ENCODE measurements at places on chromosomes 4 and X.

GRCh38 chr4:772118-772517 lies 53.8 kb downstream of the CPLX1 start:
- no peak for DNase-seq

- no peak for DNase-seq
These were observed 101.2 kb upstream of the CBLL2 start for GRCh38 chrX:22171287-22172060.

DNA sequence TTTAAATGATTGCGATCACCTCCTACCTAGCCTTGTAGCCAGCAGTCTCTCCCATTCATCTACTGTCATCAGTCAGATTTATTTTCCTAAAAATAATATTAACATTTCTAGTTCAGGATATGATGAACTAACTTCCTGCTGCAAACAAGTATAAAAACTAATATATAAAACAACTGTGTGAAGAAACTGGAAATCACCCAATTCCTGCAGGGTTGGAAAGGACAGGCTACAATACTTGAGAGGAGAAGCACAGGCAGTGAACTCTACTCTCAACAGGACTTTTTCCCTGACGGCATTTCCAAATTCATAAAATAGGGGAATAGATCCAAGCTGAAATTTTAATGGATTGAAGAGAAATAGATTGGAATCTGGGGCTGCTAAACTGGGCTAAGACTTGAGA lies 14.2 kb upstream of the BBS12 start:
- DNase-seq, result no peak

DNA sequence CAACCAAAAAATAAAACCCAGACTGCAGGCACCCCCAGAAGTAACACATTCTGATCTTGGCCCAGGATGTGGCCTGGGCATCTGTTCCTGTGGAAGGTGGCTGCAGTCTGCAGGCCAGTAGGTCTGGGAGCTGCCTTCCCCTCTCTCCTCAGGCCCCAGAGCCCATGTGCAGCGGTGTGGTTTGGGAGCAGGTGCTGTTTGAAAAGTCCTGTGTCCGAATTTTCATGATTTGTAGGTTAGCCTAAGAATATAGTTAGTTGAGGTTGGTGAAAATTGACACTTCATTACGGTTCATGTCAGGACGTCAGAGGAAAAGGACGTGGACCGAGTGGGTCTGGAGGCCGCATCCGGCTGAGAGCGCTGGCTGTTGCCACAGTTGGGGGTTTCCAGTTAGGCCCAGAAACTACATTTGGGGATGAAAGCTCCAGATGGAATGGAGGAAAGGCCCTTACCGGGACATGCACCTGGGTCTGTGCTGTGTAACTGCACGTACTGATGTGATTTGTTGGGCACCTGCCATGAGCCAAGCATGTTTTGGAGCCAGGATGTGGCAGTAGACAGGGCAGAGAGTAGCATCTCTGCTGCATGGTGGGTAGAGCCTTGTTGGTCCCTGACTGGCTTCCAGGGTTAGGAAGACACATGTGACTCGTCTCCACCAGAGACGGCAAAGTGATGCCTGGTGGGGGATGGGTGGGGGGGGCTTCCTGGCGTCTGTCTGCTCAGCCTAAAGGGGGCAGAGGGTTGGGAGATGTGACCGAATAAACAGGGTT lies 21.7 kb upstream of the HGFAC start:
- DNase-seq, result no peak

DNA sequence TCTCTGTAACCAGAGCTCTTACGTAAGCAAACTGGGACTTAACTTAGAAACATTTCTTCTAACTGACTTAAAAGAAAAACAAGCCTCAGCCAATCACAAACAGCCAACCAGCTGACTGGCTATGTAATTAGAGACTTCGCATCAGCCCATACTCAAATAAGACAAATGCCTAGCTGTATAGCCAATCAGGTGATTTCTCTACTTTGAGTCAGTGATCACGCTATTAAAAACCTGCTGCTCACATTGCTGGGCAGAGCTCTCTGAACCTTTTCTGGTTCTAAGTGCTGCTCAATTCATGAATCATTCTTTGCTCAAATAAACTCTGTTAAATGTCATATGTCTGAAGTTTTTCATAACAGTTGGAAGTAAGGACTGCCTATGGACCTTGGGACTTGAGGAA lies 9.9 kb upstream of the SMIM10L2A start:
- DNase-seq, result no peak

All from stimulated activated CD4-positive, alpha-beta T cell treated with anti-CD3 and anti-CD28 coated beads, Interleukin-1b, Interleukin-23, amount 100 ng/mL, for 1 hour (primary cell).